Tibial nerve (tissue), 4 donors: ENCODE measurements at places on chromosomes 5 and 9. TPM values are rescaled to one million over a fixed set of nuclear protein-coding genes. Genes with fewer than 3 reads are reported as not detected.

GRCh38 chr9:38342096-38342495 is 50.4 kb upstream of the ALDH1B1 start:
- no peak for DNase-seq

GRCh38 chr9:14372437-14373335 is 58.7 kb upstream of the NFIB start:
- DNase-seq, result no peak

- DNase-seq, result no peak
Observed at GRCh38 chr5:175590471-175590881, 67.4 kb upstream of the HRH2 start.

GRCh38 chr5:83567741-83568140 is 96.2 kb downstream of the VCAN start:
- DNase-seq, result no peak

- DNase-seq, result peak; percentile 22
Observed at GRCh38 chr9:16884952-16885513, 14.6 kb upstream of the BNC2 start.

DNA sequence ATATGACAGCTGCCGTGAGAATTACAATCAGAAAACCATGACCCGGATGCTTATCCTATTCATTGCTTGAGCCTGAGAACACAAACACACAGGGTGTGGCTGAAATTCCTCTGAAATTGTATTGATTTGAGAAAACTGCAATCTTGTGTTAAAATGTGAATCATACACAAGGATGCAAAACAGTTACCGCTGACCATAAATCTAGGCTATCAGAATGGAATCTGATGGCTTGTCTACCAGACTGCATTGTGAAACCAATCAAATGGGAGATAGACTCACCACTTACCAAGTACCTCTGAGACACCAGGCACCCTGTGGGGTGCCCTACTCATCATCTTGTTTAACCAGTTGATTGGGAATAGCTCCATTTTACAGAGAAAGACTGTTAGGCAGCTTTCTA is 188.7 kb upstream of the MSX2 start:
- DNase-seq, result no peak

GRCh38 chr9:69204326-69204725 is 30.2 kb downstream of the TJP2 start:
- DNase-seq, result no peak

GRCh38 chr9:84266087-84266561 is 74.4 kb downstream of the SLC28A3 start:
- DNase-seq, result no peak

- DNase-seq, result no peak
Observed at GRCh38 chr5:116695681-116696080, 121.1 kb upstream of the SEMA6A start.

DNA sequence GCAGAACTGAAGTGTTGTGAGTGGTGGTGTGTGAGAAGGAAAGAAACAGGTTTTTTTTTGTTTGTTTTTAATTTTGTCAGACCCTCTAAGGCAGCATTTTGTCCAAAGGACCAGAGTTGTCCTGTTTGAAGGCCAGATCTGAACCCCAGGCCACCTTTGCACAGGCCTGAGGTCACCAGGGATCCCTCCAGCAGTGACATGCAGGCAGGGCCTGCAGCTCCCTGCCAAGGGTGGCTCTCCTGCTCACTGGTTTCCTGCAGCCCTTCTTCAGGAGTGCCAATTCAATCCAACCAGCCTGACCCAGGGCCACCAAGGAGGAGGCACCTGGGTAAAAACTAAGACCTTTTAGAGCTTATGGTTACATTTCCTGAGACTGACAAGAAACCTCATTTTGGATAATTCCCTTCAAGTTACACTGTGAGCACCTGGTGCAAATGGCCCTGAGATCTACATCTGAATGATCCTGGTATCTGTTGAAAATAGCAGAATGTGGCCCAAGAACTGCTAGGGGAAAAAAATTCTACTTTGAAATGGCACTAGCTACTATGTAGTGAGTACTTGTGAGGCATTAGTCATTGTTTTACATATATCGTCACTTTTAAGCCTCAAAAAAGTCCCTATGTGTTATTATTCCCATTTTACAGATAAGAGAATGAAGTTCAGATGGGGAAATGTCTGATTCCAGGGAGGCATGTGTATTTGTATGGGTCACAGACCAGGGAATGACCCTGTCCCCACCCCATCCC is 33.5 kb upstream of the SMU1 start:
- no peak for DNase-seq

- DNase-seq, result no peak
Observed at GRCh38 chr9:87601595-87601994, 103.9 kb downstream of the DAPK1 start.

DNA sequence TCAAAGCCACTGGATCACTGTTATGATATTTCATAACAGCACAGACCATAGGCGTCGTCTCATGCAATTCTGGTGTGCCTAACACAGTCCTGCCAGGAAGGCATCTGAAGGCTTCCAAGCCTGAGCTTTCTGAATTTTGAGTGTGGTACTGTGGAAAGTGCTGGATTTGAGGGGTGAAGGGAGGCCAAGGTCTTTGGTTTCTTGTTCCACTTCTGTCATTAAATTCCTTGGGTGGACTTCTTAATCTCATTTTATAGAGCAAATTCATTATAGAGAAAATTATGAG is 441.3 kb upstream of the PIK3R1 start:
- DNase-seq, result no peak

DNA sequence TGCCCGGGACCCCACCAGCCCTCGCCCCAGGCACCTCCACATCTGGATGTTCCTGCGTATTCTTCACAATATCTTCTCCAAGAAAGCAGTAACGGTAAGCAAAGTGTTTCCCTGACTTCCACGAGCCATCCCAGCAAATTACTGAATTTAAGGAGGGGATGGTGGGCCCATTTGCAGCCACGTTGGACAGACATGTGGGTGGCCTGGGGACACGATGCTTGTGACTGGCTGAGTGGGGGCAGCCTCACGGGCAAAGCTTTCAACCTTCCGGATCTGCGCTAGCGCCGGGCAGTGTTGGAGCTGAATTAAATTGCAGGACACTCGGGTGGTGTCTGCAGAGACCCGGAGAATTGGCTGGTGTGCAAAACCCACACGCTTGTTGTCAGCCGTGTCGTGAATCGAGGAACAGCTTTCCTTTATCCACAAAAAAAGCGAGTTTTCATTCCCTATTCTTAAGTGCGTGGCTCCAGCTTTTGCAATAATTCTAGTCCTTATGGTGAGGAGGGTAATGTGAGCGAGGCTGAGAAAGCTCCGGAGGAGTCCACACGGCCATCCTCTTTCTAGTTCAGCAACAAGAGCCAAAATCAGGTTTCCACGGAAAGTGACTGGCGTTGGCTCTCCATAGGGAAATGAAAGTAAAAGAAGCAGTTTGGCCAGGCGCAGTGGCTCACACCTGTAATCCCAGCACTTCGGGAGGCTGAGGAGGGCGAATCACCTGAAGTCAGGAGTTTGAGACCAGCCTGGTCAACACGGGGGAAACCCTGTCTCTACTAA is 17.5 kb upstream of the CLPTM1L start:
- DNase-seq, result no peak

DNA sequence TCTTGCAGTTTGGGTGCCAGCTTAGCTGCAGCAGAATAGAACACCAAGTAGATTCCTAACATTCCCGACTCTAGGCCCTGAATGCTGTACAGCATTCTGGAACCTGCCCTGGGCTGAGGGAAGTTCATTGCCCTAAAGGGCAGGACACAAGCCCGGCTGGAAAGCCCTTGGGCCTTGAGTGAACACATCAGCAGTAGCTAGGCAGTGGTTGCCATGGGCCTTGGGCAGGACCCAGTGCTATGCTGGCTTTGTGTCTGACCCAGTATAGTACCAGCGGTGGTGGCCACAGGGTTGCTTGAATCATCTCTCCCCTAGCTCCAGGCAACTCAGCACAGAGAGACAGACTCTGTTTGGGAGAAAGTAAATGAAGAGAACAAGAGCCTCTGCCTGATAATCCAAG is 137.8 kb downstream of the AGTPBP1 start:
- DNase-seq, result no peak

DNA sequence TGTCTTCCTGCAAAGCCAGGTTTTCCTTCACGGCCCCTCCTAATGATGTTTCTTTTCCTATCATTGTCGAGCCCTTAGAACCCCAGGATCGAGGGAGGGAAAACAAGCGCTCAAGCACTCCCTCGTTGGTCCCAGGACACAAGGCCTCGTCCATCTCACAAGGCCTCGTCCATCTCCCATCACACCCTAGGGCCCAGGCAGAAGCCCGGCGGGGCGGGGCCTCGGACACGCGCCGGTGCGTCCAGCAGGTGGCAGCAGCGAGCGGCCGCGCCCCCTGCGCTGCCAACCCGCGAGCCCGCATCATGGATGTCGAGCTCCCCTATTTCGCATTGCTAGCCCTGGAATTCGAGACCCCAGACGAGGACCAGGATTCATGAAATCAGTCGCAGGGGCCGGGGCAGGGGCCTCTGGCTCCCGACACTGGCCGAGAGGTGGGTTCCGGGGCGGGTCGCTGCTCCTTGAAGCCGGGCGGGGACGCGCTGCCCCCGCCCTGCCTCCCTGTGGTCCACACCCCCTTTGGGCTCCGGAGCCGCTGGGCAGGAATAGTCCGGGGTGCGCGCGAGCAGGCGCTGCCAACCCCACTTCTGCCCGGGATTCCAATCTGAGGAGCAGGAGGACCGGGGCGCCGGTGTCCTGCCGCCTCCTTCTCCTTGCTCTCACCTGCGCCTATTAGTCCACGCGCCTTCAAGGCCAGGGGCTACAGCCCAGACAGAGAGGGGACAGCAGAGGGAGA is at the start of gene ABLIM3:
ABLIM3 (plus strand) TSS at position 270 of the 733 bp plus-strand sequence. CDS start 603 bp downstream, outside the sequence.
- DNase-seq, result peak; percentile 61

GRCh38 chr5:31553863-31554262 is 21.8 kb downstream of the C5orf22 start:
- DNase-seq, result no peak

GRCh38 chr9:7370381-7370780 is 429.2 kb downstream of the DMAC1 start:
- no peak for DNase-seq

DNA sequence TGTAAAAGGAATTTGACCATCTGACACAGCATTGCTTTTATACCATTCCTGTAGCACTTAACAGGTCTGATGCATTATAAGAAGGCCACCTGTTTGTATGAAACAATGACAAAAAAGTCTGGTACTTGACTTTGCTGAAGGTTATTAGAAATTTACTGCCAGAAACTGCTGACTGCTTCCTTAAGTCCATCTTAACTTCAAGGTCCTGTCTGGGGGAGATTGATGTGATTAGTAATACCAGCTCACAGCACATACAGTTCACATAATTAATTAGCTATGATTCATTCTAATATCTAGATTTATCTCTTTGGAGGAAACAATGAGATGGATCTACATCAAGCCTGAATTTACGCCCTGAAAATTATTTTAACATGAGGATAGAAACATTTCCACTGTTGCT is 49.6 kb upstream of the TEK start:
- no peak for DNase-seq

- no peak for DNase-seq
Observed at GRCh38 chr5:143245929-143246561, 157.4 kb downstream of the NR3C1 start.

- DNase-seq, result no peak
Observed at GRCh38 chr5:150058480-150059126, 27.8 kb downstream of the CSF1R start.

DNA sequence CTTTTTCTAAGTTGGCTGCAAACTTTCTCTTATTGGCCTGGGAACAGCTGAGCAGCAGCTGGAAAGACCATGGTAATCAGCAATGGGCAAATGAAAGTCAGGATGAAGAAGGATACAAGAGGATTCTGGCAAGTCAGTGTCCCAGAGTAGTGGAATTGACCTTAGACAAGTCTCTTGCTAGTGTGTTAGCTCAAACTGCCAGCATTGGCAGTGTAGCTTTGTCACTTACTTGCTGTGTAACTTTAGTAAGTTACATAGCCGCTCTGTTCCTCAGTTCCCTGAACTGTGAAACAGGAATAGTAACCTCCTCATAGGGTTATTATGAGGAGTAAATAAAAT is 3.6 kb downstream of the ALDH1A1 start:
- no peak for DNase-seq

DNA sequence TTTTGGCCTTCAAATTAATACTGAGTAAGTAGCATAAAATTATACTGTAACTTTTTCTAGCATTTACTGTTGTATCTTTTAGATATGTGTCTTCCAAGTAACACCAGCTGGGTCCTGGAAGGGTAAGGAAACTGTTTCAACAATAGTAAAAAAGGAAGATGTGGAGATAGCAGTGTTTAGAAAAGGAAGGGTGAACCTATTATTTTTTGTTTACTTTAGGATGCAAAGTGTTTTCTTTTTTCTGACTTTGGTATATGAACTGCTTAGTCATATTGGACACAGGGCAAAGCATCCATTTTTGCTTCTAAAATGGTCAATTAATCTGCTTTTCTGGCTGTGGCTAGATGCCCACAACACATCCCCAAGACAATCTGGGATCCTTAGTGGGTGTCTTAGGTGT is 5.3 kb downstream of the PKD2L2 start:
- DNase-seq, result no peak

GRCh38 chr9:133560311-133560710 is 25.8 kb downstream of the ADAMTSL2 start:
- no peak for DNase-seq

Gene GRIA1
- 1.5 TPM for total RNA-seq

Gene CAMK2A
- total RNA-seq, result 1.5 TPM

Gene PGM5
- total RNA-seq, result 43.1 TPM

Gene BHMT
- total RNA-seq, result 5.9 TPM

Gene JMY
- total RNA-seq, result 25.7 TPM

Gene C9orf50
- total RNA-seq, result 1.6 TPM

Gene PHF24
- total RNA-seq, result 0.21 TPM

Gene CKMT2
- 6.1 TPM for total RNA-seq

Gene CCL27
- not detected for total RNA-seq

Gene PITX1
- total RNA-seq, result 3.3 TPM

Gene GLE1
- total RNA-seq, result 30.4 TPM
